ENCODE measurements at places on chromosomes 12 and 14.

- no peak for DNase-seq
These were observed 51.5 kb downstream of the SLC38A4 start for GRCh38 chr12:46774322-46774633.

DNA sequence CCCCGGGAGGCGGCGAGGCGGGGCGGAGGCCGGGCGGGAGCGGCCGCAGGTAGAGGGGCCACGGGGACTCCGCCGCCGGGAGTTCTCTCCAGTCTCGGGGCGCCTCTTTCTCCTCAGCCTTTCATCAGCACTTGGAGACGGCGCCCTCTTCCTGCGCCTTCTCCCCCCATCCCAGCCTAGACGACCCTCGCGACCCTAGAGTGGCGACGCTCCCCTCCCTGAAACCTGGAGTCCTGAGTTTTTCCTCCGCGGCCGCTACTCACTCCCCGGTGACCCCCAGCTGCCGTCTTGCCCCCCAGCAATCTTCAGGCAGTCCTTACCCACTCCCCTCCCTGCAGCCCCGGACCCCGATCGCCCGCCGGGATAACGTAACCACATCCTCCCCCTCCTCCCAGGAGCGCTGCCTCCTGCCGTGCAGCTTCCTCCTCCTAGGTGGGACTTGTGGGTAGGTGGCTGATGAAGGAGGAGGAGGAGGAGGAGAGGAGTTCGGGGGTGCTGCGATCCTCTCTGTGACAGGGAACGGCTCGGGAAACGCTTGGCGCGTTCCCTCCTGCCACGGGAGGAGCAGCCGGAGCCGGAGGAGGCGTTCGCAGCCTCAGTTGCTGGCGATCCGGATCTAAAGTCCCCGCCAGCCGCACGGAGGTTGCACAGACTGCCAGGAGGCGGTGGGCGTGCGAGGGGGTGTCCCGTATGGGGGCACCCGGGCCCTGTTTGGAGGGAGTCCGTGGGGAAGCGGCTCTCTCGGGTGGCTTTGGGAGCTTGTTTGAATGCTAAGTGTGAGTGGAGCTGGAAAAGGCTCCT is 891 bp downstream of the PLEKHA5 start:
- DNase-seq: no peak

- no peak for DNase-seq
These were observed 142.8 kb downstream of the NUAK1 start for GRCh38 chr12:105995961-105996431.

DNA sequence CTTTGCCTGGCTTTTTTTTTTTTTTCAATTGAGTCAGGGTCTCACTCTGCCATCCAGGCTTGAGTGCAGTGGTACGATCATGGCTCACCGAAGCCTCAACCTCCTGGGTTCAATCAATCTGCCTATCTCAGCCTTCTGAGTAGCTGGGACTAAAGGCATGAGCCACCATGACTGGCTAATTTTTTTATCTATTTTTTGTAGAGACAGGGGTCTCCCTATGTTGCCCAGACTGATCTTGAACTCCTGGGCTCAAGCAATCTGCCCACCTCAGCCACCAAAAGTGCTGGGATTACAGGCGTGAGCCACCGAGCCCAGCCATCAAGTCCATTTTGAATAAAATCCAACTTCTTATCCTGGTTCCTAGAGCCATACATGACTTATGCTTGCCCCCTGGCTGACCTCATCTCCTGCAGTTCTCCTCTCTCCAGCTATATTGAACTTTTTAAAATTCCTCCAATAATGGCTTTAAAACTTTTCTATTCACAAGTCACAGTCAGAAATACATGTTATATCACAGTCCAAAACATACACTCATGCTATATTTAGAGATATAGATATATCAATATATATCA is 10.4 kb upstream of the RND1 start:
- no peak for DNase-seq

DNA sequence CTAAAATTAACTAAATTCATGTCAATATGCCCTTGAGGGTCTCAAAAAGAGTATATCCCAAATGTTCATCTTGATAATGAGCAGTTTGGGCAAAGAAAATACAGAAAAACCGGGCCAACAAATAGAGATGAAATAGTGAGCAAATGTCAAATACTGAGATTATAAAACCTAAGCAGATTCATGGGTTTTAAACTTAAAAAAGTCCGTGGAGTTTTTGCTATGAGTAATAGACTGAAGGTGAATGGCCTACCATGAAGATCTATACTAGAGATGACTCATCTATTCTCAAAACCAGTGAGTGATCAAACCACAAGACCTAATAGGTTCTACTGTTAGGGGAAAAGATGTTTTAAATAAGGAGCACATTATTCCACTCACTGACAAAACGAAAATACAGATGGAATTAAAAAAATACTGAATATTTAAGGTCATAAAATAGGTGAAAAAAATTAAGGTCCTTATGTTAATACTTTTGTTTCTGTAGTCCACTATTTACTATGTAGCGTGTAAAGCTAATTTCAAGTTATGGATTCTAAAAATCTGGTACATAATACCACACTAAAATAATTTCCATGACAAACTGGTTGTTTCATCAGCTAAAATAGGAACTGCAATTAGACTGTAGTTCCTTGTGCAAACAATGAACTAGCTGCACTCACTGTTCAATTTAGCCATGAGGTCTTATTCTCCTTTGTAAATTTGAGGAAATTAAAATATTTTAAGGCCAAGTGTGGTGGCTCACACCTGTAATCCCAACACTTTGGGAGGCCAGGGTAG is 5.0 kb downstream of the HNRNPC start:
- no peak for DNase-seq

GRCh38 chr12:113108308-113108707 is 27.3 kb downstream of the RASAL1 start:
- DNase-seq: no peak

GRCh38 chr14:101634202-101634849 is 73.0 kb downstream of the DIO3 start:
- no peak for DNase-seq

- DNase-seq: no peak
These were observed 71.7 kb downstream of the TPH2 start for GRCh38 chr12:72010356-72010755.

DNA sequence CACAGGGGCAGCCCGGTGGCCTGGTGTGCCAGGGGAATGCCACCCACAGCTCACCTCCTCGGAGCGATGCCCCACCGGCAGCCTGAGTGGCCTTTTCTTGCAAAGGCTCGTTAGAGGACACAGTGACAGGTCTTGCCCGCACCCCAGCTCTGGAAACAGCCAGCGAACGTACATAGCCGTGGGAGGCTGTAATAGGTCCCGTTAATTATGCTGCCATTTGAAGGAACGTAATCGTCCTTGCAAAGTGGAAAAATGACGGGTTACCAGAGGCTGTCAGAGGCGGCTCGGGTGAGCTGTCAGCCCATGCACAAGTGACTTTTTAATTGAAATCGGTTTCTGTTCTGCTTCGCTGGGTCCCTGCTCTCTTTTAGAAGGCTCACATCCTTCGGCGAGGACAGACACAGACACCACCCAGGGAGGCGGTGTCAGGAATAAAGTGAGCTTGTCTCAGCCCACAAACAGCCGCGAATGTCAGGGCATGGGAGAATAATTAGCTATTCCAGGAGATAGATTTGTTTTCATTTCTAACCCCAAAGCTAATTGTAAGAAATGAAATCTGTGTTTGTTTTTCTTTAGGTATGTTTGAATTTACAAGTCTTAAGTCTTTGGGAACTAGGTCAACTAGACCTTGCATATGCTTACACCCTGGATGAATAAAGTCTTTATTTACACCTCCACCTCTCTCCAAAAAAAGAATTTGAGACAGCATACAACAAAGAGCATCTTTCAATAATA is 77.2 kb upstream of the RFLNA start:
- DNase-seq: no peak

DNA sequence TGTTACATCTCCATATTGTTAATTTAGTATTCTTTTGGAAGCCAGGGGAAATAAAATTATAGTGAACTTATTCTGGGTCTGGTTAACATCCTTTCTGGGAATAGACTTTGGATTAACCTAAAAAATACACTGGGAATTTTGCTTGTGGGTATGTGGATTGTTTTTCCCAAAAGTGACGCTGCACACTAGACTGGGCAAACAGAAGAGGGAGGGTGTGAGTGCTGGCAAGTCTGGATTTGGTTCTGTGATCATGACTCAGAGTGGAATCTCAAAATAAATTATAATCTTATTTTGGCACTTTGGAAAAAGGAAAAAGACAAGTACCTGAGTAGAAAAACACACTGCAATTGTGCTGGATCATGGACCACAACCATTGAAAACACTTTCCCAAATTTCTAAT is 15.2 kb upstream of the LUM start:
- no peak for DNase-seq

- no peak for DNase-seq
These were observed 18.9 kb downstream of the ARL6IP4 start for GRCh38 chr12:122999196-122999946.

GRCh38 chr12:100265732-100266584 is 921 bp downstream of the DEPDC4 start:
- DNase-seq: no peak

DNA sequence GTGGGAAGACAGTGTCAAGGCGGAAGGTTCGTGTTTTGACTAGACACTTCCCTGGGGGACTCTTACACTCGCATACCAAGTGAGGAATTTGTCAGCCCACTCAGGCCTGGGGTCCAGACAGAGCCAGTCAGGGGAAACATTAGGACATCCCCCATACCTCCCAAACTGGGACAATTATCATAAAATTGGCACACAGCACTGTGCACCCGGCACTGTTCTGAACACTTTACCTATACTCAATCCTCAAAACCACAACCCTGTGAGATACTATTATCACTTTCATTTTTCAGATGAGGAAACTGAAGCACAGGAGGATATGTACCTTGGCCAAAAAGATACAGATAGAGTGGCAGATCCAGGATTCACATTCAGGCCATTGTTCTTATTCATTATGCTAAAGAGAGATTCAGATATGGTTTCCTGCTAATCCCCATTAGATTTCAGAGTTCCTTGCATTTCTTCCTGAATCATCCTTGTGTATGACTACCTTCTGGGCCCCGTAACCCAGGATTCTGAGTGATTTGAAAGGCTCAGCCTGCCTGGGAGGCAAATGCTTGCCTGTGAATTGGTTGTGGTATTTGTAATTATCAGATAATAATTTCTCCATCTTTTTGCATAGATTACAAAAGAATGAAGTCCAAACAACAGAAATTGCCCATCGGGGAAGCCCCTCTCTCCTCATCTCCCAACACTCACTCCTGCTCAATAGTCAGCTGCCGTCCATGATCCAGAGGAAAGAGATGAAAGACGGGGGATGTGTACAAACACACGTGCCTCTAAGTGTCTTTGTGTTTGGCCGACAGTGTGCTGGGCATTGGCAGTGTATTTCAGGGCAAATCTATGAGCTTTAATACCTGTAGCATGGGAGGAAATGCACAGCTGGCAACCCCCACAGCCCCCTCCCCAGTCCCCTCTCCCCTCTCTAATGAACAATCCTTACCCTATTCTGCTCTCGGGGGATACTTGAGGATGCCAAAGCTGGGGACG is 4.6 kb downstream of the TAC3 start:
- no peak for DNase-seq

DNA sequence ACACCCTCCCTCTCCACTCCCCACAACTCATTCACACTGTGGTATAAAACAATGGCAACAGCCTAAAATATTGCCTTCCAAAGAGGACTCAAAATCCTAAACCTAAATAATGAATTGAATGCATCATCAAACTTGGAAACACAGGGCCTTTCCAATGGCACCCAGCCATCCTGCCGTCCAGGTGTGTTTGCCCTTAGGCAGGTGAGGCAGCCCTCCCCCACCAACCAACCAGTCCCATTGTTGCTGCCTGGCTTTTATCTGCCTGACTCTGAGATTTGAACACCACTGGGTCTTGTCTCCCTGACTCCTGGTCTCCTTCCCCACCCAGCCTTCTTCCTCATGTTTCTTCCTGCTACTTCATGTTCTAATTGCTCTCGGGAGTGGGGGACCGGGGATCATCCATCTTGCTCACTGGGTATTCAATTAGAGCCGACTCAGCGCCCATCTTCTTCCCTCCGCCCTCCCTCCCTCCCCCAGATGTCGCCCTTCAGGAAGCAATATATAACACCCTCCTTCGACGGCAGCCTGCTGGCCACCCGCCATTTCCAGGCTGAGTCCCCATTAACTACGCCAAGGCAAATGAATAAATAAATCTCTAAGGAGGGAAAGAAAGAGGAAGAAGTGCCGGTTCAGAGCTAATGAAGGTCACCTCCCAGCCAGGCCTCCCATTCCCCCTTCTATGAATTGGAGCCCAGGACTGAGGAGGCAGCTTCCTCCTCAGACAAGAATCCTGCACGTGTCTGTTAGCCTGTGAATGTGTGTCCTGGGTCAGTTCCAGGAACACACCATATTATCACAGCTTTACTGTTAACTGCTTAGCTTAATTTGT is 36.3 kb upstream of the NTF3 start:
- DNase-seq: no peak

- DNase-seq: no peak
These were observed 37.0 kb downstream of the BLTP3B start for GRCh38 chr12:100105661-100106060.

GRCh38 chr12:131100031-131100674 is 146.4 kb downstream of the ADGRD1 start:
- DNase-seq: no peak

GRCh38 chr12:88052686-88053085 is 23.5 kb upstream of the C12orf50 start:
- DNase-seq: no peak

DNA sequence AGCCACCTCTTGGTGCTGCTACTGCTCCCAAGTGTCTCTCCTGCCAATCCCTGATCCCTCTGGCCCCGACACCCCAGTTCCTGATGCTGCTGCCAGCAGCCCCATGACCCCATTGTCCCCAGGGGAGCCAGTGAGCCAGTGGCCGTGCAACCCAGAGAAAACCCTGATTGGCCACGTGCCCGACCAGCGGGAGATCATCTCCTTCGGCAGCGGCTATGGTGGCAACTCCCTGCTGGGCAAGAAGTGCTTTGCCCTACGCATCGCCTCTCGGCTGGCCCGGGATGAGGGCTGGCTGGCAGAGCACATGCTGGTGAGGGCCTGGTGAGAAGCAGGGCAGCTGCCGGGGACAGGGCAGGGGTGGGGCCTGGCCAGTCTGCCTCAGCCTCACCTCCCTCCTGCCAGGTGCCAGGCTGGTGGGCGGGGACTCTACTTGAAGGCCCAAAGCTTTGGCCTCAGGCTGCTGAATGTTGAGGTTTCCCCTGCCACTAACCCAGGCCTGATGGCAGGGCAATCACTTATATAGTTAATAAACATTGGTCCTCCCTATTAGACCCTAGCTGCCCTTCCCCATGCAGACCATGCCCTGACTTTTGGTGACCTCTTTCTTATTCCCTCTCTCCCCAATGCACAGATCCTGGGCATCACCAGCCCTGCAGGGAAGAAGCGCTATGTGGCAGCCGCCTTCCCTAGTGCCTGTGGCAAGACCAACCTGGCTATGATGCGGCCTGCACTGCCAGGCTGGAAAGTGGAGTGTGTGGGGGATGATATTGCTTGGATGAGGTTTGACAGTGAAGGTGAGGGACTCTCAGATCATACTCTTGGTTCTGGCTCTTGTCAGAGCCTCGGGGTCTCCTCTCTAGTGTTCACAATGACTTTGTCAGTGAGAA is 5.1 kb downstream of the PCK2 start:
- DNase-seq: no peak

GRCh38 chr14:61678975-61679374 is 16.3 kb upstream of the HIF1A start:
- no peak for DNase-seq

Measured in bone marrow (tissue), 2 donors.